ENCODE measurements at places on chromosomes 13 and 19.

DNA sequence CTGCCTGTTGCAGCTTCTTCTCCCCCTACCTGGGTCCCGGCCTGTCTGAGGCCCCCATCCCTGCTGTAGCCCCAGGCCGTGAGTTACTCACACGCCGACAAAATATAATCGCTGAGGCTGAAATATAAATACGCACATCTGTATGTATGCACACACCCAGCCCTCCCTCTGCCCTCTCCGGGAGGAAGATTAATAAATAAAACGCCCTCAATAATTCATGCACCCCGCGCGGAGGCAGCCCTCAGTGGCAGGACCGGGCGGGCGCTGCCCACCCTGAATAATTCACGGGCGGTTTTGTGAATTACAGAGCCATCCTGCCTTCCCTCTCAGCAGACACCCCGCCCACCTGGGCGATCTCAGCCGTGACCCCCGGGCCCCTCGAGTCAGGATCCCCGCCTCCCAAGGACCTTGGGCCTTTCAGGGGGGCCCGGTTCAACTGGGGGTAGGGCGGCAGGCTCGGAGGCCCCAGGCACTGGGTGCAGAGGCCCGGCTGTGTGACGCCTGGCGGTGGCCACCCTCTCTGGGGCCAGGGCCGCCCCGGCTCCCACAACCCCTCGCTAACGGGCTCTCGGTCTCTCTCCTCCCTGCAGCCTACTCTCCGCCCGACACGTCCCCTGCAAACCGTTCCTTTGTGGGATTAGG is 24.2 kb downstream of the SMIM24 start:
- DNase-seq = no peak

- DNase-seq = no peak
Observed at GRCh38 chr19:15828121-15828610, 12.7 kb upstream of the OR10H1 start.

DNA sequence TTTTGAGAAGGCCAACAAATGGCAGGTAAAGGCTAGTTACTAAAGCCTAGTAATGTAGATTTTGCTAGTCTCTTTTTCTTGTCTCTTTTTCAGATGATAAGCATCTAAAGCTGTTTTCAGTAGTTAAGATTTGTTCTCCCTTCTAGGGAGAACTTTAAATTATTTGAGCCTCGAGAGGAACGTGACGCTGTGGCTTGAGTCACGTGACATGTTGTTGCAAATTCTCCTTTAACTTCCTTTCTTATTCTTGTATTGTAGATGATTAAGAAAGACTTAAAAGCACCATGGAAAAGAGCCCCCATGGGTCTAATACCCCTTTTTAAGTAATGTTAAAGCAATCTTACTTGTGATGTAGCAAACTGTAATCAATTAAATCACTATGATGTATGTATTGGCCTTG is 2698.7 kb downstream of the PCDH9 start:
- no peak for DNase-seq

DNA sequence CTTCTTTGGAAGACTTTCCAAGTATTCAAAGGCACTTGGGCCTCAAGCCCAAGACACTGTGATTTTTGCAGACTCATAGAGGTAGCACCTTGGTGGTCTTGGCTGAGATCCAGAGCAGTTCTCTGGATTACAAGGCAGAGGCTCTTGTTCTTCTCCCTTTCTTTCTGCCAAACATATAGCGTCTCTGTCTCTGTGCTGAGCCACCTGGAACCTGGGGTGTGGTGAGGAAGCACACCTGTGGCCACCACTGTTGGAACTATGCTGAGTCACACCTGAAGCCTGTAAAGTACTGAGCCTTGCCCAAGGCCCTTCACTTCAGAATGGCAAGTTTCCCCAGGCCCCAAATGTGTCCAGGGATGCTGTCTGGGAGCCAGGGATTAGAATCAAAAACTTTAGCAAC is 127.5 kb downstream of the FREM2 start:
- DNase-seq = no peak

DNA sequence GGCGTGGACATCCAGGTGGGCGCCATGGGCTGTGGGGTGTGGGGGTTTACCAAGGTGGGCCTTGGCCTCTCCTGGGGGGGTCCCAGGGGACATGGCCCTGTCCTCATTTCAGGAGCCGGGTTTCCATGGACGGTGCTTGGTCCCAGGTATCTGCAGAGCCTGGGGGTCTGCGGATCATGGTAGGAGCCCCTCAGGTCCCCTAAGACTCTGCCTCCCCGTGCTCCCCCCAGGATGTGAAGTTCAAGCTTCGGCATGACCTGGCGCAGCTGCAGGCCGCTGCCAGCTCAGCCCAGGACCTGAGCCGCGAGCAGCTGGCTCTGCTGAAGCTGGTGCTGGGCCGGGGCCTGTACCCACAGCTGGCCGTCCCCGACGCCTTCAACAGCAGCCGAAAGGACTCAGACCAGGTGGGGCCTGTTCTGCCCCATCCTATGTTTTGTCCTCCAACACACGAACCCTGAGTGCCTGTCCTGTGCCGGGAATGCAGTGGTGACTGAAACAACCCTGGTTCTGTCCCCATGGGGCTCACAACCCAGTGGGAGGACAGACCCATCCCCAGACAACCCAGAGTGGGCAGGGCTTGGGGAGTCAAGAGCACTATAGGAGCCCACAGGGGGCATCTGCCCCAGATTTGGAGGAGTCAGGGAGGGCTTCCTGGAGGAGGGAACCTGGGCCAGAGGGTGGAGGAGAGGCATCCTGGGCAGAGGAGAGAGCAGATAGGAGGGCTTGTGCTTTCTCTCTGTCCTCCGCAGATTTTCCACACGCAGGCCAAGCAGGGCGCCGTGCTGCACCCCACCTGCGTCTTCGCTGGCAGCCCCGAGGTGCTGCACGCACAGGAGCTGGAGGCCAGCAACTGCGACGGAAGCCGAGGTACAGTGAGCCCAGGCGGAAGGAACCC is 26.8 kb downstream of the DHX34 start:
- no peak for DNase-seq

- DNase-seq = no peak
Observed at GRCh38 chr19:49818649-49819370, 721 bp downstream of the MED25 start.

GRCh38 chr13:64371045-64371444 is 2859.1 kb downstream of the PCDH9 start:
- DNase-seq = no peak

DNA sequence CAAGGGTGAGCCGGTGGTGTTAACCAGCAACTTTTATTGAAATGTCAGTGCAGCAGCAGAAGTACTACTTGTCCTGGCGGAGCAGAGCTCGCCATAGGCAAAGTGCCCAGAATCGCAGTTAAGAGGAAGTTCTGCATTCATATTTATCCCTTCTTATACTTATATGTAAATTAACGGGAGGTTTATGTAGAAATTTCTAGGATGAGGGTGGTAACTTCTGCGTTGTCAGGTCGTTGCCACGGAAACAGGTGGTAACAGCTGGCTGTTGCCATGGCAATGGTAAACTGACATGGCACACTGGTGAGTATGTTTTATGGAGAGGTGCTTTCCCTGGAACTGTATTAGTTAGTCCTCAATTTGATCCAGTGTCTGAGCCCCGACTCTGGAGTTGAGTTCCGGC is 2494.9 kb upstream of the PCDH20 start:
- DNase-seq = no peak

DNA sequence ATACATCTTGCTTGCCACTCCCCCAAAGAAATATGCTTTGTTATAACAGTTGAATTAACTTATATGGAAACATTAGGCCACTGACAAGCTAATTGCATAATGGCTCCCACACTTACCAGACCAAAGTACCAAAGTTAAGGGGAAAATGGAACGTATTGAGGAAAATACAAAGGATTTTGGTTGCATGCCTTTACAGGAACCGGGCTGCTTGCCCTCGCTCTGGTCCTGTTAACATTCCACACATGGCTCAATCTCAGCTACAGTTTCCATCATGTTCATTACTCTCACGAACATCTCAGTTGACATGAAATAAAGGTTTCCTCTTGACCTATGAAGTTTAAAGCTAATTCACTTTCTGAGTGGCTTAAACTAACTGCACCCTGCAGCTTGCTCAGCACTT is 220.7 kb upstream of the RXFP2 start:
- DNase-seq = no peak

DNA sequence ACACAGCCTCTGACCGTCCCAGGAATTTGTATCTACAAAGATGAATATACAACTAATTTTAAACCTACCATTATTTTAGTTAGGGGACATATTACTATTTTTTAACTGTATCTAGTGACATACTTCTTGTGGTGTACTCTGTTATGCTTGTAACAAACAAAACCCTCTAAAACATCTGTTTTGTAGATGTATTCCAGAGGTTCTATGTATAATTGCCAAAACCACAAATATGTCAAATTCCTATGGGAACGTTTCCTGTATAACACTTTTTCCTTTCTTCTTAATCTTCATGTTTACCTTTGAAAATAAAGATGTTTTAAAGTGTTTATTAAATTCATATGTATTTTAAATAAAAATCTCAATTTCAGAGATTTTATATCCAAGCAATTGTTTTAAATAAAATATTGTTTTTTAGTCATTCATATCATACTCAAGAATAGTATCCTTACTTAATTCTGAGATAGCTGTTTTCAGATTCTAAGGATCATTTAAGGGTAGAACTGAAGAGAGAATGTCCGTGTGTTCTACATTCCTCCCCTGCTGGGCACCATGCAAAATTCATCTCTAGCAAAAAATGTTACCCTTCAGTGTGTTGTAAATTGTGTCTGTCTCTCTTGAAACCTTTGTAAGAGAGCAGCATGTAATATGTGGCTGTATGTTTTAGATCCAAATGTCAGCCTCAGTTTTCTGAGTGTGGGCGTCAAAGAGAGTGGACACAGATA is 1327.7 kb downstream of the EFNB2 start:
- DNase-seq = no peak

DNA sequence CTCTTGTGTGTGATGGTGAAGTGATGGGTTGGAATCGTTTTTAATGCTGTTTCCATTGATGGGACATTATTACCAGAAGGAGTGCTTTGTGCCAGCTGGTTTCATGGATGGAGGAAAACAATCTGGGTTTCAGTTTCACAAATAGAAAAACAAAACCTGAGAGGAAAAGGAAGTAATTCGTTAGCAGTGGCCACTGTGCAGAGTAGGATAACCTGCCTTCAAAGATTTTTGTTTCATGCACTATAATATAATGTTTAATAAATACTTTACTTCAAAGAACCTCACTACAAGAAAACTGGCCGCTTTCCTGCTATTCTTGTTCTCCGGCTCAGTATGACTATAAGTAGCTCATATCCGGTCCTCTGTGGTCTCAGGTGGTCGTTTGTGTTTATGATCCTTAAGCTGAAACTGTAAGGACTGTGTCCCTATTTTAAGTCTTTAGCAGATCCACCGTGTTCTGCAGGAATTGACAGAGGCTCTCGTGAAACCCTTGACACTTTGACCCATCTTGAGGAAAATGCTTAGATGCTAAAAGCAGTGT is 104.7 kb downstream of the GGACT start:
- no peak for DNase-seq

DNA sequence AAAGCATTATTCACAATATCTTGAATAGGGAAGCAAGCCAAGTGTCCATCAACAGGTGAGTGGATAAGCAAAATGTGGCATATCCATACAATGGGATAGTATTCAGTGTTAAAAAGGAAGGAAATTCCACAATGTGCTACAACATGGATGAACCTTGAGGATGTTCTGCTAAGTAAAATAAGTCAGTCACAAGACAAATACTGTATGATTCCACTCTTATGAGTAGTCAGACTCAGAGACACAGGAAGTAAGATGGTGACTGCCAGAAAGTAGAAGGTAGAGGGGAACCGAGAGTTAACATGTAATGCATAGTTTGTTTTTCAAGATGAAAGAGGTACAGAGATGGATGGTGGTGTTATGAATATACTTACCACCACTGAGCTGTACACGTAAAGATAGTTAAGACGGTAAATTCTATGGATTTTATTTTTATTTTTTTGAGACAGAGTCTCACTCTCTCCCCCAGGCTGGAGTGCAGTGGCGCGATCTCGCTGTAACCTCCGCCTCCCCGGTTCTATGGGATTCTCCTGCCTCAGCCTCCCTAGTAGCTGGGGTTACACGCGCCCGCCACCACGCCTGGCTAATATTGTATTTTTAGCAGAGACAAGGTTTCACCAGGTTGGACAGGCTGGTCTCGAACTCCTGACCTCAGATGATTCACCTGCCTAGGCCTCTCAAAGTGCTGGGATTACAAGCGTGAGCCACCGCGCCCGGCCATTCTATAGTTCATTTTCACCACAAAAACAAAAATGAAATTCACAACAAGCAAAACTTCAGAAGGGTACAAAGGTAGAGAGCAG is 1.0 kb upstream of the CHAMP1 start:
- DNase-seq = no peak

DNA sequence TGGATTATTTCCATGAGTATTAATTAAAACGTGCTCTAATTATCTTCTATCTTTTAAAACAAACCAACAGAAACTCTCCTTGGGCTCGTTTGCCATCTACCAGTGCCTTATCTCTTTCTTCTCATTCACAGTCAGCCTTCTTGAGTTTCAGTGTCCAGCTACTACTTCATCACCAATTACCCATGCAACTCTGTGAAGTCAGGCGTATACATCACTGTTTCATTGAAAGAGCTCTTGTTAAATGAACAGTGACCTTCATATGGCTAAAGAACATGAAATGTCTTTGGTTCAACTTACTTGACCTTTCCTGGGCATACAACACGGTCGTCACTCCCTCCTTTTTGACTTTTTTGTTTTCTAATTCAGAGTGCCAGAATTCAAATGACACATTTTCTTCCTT is 5.2 kb upstream of the IFT88 start:
- DNase-seq = no peak

DNA sequence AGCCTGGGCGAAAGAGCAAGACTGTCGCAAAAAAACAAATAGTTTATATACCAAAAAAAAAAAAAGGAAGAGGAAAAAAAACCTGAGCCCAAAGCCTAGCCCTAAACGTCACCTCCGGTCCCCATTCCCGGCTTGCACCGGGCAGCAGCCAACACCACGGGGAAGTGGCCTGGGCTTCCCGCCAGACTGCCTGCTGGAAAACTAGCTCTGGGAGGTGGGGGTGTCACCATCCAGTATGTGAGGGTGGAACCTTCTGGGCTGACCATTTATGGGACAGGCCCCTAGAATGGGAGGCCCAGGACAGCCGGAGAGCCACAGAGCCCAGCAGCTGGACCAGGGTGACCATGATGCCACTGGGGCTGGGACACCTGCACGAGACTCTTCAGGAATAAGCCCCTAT is 37.3 kb downstream of the IL12RB1 start:
- DNase-seq = no peak

DNA sequence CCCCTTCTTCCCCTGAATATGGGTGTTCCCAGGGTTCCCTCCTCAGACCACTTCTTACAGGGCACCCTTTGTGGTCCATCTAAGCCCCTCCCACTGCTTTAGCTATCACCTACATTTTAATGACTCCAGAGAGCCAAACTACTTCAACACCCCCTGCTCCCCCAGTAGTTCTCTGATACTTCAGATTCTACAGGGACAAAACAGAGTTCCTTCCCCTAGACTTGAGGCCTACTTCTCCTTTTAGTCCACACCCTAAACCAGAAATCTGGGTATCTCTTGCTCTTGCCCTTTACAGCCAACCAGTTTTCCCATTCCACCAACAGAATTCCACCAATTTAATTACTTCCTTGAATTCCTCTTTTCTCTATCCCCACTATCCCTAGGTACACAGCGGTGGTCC is 107.2 kb downstream of the KCNRG start:
- no peak for DNase-seq
